Activated CD8-positive, alpha-beta T cell treated with anti-CD3 and anti-CD28 coated beads for 36 hours (primary cell): ENCODE measurements at places on chromosomes 7 and 10. TPM values are rescaled to one million over a fixed set of nuclear protein-coding genes. Genes with fewer than 3 reads are reported as not detected.

GRCh38 chr7:20828947-20829346, 42.3 kb upstream of the SP8 start:
- peaks cover 3% of the 10 kb centered on the region for H3K27me3 ChIP-seq
- H3K27ac ChIP-seq: no peak overlapping the region
- H3K4me3 ChIP-seq: no peak overlapping the region
- no peaks in the 10 kb centered on the region for H3K4me1 ChIP-seq
- no peaks in the 10 kb centered on the region for H3K36me3 ChIP-seq
- no peak for DNase-seq

DNA sequence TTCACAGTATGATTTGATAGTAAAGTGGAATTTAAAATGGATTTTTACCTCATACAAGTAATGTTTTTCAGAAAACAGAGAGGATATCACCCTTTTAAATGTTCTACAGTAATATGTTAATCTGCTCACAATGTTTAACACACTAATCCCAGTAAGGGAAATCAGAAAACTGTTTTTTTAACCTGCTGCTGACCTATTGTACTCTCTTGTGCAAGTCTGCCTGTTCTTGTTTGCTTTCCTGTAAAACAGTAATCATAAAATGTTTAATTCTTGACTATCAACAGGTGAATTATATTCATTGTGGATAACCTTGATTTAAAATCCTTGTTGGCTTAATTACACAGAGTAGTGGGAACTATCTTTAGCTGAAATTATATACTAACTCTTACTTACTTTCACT, 126.4 kb downstream of the GNAT3 start:
- no peak for DNase-seq

- no peaks in the 10 kb centered on the region for H3K27me3 ChIP-seq
- no peak overlapping the region for H3K27ac ChIP-seq
- H3K36me3 ChIP-seq: no peaks in the 10 kb centered on the region
- H3K4me1 ChIP-seq: no peaks in the 10 kb centered on the region
These were observed 29.7 kb upstream of the GSDME start for GRCh38 chr7:24786941-24787340.

Gene SEMA3E
- total RNA-seq: not detected
